ENCODE measurements at places on chromosomes 2 and 18.

- DNase-seq = no peak
Measured at GRCh38 chr18:49359732-49360444, 100.6 kb downstream of the DYM start.

DNA sequence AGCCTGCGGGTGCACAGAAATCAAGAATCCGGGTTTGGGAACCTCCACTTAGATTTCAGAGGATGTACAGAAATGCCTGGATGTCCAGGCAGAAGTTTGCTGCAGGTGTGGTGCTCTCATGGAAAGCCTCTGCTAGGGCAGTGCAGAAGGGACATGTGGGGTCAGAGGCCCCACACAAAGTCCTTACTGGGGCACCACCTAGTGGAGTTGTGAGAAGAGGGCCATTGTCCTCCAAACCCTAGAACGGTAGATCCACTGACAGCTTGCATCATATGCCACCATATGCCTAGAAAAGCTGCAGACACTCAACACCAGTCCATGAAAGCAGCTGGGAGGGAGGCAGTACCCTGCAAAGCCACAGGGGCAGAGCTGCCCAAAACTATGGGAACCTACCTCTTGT is 833.0 kb downstream of the TMEM182 start:
- DNase-seq = no peak

DNA sequence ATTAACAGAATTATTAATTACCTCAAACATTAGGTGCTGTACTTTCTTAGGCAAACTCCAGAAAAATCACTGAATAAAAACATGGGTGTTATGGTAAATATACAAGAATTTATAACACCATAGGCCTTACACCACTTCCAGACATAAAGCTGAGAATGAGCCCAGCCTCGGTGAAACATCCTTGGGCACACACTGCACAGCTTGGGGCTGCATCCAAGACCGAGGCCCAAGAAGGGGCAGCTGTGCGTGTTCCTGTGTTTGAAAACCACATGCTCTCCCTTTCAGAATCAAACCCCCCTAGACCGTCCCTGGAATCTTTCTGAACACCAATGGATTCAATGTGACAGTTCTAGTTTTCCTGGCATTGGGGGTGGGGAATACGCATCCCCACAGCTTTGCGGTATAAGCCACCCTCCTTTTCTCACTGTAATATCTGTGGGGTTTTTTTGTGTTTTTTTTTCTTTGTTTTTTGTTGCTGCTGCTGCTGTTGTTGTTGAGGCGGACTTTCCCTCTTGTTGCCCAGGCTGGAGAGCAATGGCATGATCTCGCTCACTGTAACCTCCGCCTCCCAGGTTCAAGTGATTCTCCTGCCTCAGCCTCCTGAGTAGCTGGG is 12.9 kb downstream of the ERFE start:
- no peak for DNase-seq

GRCh38 chr2:45469314-45470099 is 141.6 kb downstream of the SRBD1 start:
- DNase-seq = no peak

- no peak for DNase-seq
Measured at GRCh38 chr2:72917877-72918553, 696 bp downstream of the EMX1 start.

- DNase-seq = no peak
Measured at GRCh38 chr2:177667626-177668025, 275.1 kb downstream of the AGPS start.

DNA sequence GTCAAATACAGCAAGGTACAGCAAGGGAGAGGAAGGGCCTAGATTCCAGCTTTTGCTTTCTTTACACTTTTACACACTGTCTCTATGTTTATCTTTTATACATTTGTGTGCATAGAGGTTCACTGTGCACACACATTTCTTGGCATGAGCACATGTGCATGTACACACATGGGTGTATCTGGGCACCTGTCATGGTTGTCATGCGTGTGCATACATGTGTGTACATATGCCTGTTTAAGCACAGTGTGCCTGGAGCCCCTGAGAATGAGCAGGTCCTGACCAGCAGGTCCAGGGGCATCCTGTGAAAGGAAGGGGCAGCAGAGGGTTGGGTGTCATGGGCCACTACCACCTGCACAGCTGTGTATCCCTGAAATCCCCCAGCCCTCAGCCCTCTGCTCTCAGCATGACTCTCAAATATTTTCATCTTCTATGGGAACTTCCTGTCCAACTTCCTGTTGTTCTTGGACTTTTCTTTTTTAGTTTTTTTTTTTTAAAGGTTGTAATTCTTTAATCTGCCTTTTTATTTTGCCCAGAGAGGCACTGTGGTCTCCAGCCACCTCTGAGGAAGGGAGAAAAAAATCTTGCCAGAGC is 97.0 kb upstream of the EPAS1 start:
- no peak for DNase-seq

DNA sequence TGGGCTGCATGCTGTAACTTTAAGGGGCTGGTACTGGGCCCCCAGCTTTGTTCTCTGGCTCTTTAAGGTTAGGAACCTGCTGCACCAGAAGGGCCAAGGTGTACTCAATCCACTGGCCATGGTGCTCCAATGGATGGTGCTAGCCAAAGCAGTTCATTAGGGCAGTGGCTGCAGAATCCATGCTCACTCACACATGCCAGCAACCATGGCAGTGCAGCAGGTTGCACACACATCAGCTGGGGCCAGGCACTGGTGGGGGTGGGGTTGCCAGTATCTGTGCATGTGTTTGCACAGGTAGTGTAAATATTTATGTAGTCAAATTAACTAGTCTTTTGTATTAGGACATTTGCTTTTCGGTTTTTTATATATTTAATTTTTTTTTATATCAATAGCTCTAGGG is 228.3 kb upstream of the EPC2 start:
- no peak for DNase-seq

DNA sequence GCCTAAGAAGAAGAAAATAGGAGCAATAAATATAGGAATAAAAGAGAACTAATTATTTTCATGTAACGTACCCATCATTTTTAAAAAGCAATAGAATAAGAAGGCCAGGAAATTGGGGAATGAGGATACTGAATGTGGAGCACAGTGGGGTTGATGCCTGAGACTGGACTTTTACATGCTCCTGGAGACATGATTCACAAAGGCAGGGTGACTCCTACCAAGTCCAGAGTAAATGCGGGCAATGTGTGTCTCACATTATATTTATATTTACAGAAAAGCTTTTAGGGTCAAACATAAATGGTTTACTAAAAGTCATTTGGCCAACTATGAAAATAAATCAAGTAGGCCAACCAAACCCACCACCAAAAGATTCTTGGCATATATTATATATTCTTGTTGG is 87.9 kb upstream of the COL5A2 start:
- DNase-seq = no peak

DNA sequence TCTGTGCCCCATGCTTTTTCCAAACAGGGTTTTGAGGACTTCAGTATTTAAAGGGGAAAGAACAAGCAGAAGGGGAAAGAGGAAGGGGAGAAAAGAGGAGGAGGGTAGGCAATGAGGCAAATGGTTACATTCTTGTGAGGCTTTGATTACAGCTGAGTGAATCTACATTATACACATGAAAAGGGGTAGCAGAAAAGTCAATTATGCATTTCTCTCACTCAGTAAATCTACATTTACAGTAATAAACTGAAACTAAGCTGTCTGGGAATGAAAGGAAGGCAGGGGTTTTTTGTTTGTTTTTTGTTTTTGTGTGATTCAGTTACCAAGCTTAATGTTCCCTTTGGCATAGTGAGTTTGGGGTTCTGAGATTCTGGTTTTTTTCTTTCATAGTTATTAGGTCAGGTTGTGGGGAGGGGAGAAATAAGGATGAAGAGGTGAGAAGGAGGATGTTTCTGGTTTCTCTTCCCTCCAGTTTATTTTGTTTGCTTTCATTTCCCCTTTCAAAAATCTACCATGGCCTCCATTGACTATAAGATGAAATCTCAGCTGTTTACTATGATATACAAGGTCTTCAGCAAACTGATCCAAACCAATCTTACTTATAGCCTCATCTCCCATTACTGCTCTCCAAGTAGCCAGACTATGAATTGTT is 18.7 kb downstream of the C18orf63 start:
- no peak for DNase-seq

GRCh38 chr2:96616535-96616934 is 21.6 kb downstream of the KANSL3 start:
- DNase-seq = no peak

- no peak for DNase-seq
Measured at GRCh38 chr2:30981510-30981909, 156.7 kb downstream of the GALNT14 start.

GRCh38 chr2:191618046-191618780 is 59.7 kb upstream of the NABP1 start:
- DNase-seq = no peak

DNA sequence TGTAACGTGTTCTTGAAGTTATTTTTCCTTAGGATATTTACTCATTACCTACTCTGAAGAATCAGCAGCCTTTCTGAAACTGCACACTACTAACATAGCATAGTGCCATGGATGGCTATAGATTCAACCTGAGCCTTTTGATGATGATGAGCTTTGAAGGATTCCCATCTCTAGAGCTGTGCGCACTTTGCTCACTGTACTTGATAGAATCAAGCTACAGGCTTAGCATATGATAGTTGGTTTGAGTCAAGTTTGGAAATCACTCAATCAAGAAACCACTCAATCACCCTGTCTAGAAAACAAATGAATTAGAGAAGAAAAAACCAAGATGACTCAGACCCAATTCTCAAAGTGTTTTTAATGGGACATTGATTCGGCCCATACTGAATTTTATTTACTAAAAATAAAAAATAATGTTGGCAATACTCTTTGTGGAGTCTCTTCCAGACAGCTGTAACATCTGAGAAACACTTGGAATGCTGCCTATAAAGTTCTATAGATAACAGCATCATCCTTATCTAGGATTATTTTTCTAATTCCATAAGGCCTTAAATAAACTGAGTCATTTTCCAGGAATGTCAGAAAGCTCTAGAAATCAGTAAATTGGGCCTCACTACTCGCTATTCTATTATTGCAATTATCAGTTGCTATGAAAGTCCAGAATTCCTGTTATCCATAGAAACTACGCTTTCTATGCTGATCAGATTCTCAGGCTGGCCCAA is 259.0 kb upstream of the ERBB4 start:
- DNase-seq = no peak

- no peak for DNase-seq
Measured at GRCh38 chr2:50489092-50489491, 542.8 kb downstream of the NRXN1 start.

DNA sequence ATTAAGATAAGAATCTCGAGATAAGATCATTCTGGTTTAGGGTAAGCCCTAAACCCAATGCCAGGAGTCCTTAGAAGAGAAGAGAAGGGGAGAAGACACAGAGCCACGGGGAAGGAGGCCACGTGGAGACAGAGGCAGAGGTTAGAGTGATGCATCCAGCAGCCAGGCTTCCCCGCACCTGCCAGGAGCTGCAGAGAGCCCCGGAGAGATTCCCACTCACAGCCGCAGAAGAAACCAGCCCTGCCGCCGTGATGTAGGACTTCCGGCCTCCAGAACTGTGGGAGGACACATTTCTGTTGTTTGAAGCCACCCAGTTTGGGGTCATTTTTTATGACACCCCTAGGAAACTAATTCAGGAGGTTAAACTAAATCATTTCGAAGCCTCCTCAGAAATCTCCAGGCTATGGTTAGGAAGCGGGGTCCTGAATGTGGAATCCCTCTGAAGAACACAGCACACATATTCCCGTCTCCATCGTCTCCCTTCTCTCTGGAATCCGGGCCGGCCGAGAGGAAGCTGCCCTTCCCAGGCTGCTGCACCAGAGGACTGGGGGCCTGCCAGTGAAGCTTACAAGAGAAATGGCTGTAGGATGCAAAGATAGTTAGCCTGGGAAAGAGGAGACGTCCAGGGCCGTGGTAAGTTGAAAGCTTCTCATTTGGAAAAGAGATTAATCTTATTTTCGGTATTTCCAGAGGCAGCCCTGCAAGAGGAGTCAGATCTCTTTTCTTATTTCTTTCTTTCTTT is 156.6 kb downstream of the TWIST2 start:
- no peak for DNase-seq

DNA sequence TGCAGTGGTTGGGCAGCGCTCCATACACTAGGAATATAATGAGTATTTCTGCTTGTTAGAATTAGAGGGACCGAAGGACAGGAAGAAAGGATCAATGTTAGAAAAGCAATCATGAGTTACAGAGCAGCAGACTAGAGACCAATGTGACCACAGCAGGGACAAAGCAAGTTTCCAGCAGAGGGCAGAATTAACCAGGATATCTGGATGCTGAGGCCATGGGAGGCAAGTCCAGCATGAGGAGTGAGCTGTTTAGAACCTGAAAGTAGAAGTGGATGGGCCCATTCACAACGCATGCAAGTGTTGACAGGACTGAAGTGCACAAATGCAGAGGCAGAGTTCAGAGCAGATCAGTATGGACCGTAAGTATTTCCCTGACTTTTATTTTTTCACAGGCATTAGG is 910.4 kb upstream of the GYPC start:
- DNase-seq = peak; percentile 46

DNA sequence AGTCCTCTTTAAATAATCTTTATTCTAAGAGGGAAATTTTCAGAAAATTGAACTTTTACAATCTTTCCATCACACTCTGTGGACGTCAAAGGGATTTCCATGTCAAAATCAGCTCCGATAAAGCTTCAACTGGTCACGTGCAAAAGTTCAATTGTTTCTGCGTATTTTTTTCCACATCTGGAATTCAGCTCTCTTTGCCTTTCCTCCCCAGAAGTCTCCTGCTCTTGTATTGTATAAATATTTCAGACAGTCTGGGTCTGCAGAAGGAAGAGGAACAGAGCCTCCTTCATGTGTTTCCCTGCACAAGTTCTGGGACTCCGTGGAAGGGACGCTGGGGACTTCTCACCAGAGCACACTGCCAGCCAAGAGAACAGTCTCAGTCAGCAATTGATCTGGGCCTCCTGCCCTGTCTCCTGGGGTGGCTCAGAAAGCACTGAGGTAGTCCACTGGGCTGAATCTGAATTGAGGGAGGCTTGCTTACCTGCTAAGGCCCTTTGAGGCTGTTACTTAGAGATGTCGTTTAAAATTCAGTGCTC is 251.5 kb downstream of the TFCP2L1 start:
- DNase-seq = no peak

- DNase-seq = no peak
Measured at GRCh38 chr2:36235882-36236281, 119.7 kb upstream of the CRIM1 start.

- DNase-seq = no peak
Measured at GRCh38 chr2:241720560-241720959, 13.9 kb upstream of the D2HGDH start.

DNA sequence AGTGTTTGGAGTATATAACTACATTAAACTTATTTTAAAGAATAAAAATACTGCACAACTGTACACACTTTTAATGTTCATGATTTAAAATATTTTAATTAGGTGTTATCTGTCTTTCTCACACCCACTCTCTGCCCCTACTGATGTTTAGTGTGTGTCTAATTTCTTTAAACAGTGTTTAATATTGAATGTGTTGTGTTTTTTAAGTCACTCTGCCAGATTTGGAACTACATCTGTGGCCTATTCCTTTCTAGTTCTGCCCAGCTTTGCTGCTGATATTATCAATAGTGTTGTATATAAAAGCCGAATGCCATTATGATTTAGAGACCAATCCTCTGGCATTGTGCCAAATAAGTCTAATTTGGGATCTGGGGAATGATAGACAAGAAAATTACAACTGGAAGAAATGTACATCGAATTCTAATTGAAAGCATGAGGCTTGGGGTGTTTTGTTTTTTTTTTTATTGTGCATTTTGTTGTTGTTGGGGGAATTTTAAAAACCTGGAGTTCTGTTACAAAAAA is 398.0 kb downstream of the CPS1 start:
- no peak for DNase-seq

All from NCI-H1694 (cell line).